Large intestine (tissue), 12 donors: ENCODE measurements at places on chromosomes 3 and 15. TPM values are rescaled to one million over a fixed set of nuclear protein-coding genes. Genes with fewer than 3 reads are reported as not detected.

The STT3B gene
- 125 TPM for polyA plus RNA-seq

GRCh38 chr3:183437666-183438564, 9.5 kb upstream of the MCF2L2 start:
- H3K27ac ChIP-seq = no peak overlapping the region
- H3K27me3 ChIP-seq = peaks cover 4% of the 10 kb centered on the region
- H3K36me3 ChIP-seq = no peaks in the 10 kb centered on the region
- H3K4me1 ChIP-seq = no peaks in the 10 kb centered on the region

The MST1R gene
- polyA plus RNA-seq = 49.8 TPM

The CASR gene
- polyA plus RNA-seq = 1.9 TPM

- no peak overlapping the region for H3K27ac ChIP-seq
- H3K36me3 ChIP-seq = no peaks in the 10 kb centered on the region
- no peaks in the 10 kb centered on the region for H3K27me3 ChIP-seq
Measured at GRCh38 chr15:96073908-96074307, 256.6 kb upstream of the NR2F2 start.

- H3K27ac ChIP-seq = no peak overlapping the region
- H3K4me1 ChIP-seq = no peaks in the 10 kb centered on the region
- no peaks in the 10 kb centered on the region for H3K27me3 ChIP-seq
- peaks cover 2% of the 10 kb centered on the region for H3K36me3 ChIP-seq
- DNase-seq = no peak
Measured at GRCh38 chr3:71469138-71469435, 114.4 kb downstream of the FOXP1 start.

DNA sequence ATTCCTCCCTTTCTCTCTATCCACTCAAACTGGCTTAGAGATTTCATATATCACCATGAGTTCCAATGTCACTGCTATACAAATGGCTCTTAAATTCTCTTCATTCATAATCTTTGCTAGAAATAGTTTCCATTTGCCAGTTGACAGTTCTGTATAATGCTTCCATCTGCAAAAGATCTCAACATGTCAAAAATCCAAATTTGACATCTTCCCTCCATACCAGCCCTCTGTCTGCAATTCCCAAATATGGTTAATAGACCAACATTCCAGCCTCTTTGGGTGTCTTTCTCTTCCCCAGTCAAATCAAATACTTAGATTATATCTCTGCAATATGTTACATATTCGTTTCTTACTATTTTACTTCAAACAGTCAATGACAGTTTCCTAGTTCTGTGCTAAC, 64.2 kb upstream of the SERPINI2 start:
- no peaks in the 10 kb centered on the region for H3K27me3 ChIP-seq
- DNase-seq = no peak
- H3K4me1 ChIP-seq = no peaks in the 10 kb centered on the region

- peak; percentile 65 for DNase-seq
- peak overlapping the region; percentile 68 for H3K27ac ChIP-seq
- no peaks in the 10 kb centered on the region for H3K36me3 ChIP-seq
- peaks cover 48% of the 10 kb centered on the region for H3K4me1 ChIP-seq
- H3K4me3 ChIP-seq = no peak overlapping the region
Measured at GRCh38 chr15:62109982-62110851, 43.4 kb downstream of the C2CD4A start.

DNA sequence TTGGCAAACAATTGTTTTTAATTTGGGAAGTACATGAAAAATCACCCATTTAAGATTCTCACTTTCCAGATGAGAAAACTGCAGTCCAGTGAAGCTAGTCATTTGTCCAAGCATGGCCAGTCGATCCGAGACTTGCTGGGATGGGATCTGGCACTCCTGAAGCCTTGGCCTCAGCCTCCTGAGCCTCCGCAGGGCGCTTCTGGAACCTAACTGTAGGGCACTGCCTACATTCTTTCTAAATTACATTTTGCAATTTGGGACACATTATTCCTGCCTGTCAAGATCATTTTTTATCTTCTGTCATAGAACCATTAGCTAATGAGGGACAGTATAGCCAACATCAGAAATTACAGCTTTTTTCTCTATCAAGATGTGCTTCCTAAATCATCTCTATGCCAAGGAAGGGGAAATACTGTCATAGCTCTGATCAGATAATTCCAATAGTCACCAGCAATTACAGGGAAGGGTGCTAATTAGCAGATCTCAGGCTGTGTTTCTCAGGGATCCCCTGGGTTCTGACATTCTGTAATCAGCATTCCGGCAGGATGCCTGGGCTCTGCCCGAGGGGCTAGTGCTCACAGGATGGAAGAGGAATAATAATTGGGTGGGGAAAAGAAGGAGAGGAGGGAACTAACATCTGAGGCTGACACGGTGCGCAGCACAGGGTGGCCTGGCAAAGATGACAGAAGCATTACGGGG, 28.3 kb downstream of the ANAPC13 start:
- no peaks in the 10 kb centered on the region for H3K4me1 ChIP-seq
- DNase-seq = no peak
- H3K27ac ChIP-seq = no peak overlapping the region

DNA sequence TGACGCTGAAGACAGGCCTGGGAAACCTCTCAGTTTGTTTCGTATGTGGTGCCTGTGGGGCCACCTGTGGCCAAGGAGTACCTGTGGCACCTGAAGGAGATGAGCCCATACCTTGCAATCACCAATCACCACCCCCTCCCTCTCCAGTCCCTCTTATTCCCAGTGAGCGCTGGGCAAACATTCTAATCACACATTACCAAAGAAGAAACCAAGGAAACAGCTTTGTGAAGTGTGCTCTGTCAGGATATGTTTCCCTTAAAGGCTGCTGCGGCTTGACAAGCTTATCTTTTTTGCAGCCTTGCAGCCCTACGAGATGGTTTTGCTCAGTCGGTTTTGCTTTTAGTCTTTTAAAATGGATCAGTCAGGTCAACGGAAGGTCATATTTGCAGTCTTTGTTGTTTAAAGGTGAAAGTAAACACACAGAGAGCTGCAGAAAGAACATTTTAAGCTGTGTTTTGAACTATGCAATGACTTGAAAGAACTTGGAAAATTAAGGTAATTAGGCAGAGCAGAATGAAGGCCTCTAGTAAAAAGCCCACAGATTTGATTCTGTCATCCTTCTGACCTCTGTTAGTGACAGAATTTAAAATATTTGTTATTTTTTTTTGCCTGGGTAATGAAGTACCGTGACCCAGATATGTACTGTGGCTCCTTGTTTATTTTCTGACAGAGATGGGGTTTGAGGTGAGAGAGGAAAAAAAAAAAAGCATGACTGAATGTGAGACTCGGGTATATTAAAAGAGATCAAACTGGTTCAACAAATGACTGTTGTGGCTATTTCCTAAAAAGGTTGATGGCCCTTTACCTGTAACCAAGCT, 461.4 kb downstream of the NSUN3 start:
- H3K27me3 ChIP-seq = no peaks in the 10 kb centered on the region
- H3K4me1 ChIP-seq = peaks cover 7% of the 10 kb centered on the region
- no peak for DNase-seq
- H3K36me3 ChIP-seq = no peaks in the 10 kb centered on the region
- H3K4me3 ChIP-seq = no peak overlapping the region

GRCh38 chr3:16741103-16741758, 136.0 kb upstream of the DAZL start:
- no peak overlapping the region for H3K27ac ChIP-seq
- DNase-seq = no peak
- H3K36me3 ChIP-seq = no peaks in the 10 kb centered on the region
- H3K4me3 ChIP-seq = no peak overlapping the region
- no peaks in the 10 kb centered on the region for H3K4me1 ChIP-seq

DNA sequence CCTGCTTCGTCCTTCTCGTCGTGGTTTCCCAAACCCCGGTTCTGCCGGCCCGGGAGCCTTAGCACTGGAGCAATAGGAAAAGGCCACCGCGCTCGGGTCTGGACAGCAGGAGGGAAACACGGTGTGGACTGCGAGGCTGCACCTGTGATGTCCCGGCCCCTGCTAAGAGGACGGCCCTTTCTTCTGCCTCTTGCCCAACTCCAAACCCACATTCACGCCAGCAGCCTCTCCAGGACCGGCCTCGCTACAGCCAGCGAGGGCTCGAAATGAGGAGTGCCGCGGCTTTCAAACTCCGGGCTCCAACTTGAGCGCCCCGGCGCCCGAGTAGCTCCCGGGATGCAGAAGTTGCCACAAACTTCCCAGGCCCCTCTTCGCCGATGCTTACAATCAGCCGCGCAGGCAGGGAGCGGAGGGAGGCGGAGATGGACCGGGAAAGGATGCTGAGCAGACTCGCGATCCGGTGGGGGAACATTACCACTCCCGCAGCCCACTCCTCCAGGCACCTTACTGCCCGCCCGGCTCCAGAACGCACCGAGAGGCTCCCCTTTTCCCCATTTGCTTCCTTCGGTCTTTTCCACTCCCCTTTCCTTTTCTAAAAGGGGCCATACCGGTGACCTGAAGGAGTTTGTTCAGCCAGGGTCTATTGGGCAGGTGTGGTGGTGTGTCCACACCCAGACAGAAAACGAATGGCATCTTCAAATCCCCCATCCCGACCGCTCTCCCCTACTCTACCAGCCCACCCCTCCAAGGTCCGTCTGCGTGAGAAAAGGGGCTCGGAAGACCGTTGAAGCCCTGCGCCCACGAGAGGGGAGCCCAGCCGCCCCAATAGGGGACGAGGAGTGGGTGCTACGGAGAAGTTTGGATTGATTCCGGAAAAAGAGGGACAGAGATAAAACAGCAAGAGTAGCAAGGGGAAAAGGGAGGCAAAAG, 18.8 kb upstream of the SATB1 start:
- peaks cover 42% of the 10 kb centered on the region for H3K27me3 ChIP-seq
- no peaks in the 10 kb centered on the region for H3K36me3 ChIP-seq
- no peak overlapping the region for H3K27ac ChIP-seq
- H3K4me3 ChIP-seq = peak overlapping the region; percentile 51
- DNase-seq = peak; percentile 27

DNA sequence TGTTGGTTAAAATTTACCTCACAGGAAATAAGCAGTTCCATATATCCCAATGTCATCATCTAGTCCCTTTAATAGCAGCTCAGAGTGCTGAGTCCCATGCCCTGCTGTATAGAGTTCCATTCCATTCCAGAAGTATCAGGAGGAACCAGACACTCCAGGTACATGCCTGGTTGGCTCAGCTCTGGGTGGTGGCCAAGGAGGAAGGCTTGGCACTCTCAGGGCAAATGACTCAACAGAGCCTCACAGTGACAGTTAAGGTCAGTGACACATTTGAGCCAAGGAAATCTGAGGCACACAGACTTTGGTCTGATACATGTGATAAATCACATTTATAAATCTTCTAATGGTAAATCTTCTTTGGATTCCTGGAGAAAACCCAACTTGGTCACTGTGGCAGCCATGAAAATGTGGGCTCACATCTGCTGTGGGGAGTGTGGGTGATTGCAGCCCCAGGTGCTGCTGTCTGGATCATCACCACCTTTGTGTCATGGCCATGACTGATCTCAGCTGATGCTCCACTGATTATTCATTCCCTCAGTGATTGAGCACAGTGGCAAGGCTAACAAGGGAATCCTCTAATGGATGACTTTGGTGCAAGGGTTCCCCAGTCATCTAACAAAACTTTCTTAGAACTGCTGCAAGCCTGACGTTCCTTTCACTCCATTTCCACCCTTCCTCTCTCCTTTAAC, 9.3 kb downstream of the HHLA2 start:
- DNase-seq = no peak
- H3K27me3 ChIP-seq = no peaks in the 10 kb centered on the region
- H3K27ac ChIP-seq = no peak overlapping the region
- H3K4me3 ChIP-seq = no peak overlapping the region
- peaks cover under 1% of the 10 kb centered on the region for H3K4me1 ChIP-seq

DNA sequence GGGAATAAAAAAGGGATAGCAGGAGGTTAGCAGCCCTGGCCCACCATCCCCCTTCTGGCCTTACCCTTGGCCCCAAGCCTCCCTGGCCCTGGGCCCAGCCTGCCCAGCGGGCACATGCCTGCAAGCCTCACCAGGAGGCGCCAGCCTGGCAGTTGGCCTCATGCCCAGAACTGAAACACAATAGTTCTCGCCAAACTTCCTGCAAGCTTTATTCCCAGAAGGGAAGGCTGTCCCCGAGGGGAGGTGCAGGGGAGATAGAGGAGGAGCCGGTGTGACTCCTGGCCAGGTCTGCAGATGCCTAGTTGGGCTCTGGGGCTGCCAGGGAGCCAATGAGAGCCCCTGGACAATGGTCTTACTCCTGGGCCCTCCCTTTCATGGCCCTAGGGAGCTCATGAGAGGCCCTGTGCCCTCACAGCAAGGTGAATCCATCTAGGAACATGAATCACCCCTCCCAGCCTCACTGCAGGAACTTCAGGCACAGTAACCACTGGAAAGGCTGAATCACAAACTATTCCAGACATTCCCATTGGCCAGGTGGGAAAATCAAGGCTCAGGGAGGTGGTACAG, 4.0 kb downstream of the CCDC33 start:
- H3K27me3 ChIP-seq = peaks cover 3% of the 10 kb centered on the region
- no peaks in the 10 kb centered on the region for H3K36me3 ChIP-seq
- peak; percentile 65 for DNase-seq
- no peak overlapping the region for H3K27ac ChIP-seq
- H3K4me3 ChIP-seq = no peak overlapping the region

The IL5RA gene
- 0.28 TPM for polyA plus RNA-seq

The SLC28A1 gene
- 33.1 TPM for polyA plus RNA-seq

The DUT gene
- polyA plus RNA-seq = 112 TPM

DNA sequence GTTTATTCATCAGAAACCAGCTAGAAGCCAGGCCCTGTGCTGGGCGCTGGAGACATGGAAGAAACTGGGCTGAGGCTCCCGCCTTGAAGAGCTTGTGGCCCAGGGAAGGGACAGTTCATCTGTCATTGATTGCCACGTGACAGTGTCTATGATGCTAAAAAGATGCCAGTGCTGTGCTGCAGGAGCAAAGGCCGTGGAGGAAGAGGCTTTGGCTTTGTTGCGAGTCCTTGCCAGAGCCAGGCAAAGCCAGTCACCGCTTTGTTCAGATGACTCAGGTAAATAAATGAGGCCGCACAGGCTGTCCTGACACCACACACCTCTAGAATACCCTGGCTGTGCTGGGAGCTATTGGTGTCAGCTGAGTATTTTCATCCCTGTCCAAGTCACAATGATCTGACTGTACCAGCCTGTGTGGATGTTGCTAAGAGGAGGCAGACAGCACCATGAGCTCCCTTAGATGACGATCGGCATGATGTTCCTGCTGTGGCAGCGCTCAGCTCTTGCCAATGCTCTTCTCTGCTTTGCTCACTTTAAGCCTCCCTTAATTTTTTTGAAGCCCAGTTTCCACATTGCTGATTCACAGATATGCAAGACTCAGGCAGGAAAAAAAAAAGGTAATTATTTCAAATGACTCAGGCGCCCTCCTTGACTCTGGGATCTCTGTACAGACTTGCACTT, 77.5 kb downstream of the CCNL1 start:
- no peak for DNase-seq
- peaks cover 14% of the 10 kb centered on the region for H3K4me1 ChIP-seq
- no peaks in the 10 kb centered on the region for H3K27me3 ChIP-seq
- no peak overlapping the region for H3K27ac ChIP-seq
- H3K36me3 ChIP-seq = no peaks in the 10 kb centered on the region
